ENCODE measurements at places on chromosomes 4 and X. TPM values are rescaled to one million over a fixed set of nuclear protein-coding genes. Genes with fewer than 3 reads are reported as not detected.

The NUDT11 gene
- 0.80 TPM for total RNA-seq

The FABP2 gene
- not detected for total RNA-seq

The SMIM10 gene
- not detected for total RNA-seq

- no peak for DNase-seq
Measured at GRCh38 chrX:153538424-153538823, 21.0 kb downstream of the ATP2B3 start.

GRCh38 chr4:109629775-109630174 is 69.7 kb downstream of the MCUB start:
- DNase-seq: no peak

DNA sequence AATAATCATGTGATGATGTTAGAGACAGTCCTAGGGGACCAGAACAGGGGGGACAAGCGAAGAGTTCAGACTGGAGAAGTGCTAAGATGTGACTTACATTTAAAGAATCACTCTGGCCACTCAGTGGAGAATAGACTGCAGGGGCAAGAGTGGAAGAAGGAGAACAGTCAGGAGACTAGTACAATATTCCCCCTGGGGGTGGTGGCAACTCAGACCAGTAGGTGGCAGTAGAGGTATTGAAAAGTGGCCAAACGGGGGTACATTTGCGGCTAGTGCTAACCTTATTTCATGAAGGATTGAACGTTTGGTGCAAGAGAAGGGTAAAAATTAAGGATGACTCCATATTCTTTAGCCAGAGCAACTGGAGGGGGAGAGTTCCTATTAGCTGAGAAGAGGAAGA is 2.7 kb upstream of the BMX start:
- DNase-seq: peak; percentile 40

DNA sequence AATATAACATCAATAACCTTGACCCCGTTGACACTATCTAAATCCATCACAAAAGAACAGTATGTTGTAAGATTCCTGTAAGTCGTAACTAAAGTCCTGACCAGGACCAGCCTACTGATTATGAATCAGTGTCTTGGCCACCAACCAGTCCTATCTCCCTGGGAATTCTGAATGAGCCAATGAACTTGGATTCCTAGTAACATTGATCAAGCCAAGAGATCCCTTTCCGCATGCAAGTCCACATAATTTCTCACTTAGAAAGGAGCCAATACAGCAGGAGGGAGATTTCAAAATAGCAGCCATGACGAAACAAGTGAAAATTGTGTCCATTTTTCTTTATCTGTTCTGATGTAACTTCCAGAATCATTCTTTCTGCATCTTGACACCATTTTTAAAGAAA is 9.5 kb downstream of the XPNPEP2 start:
- no peak for DNase-seq

GRCh38 chr4:147550626-147551246 is 66.5 kb upstream of the TMEM184C start:
- no peak for DNase-seq

DNA sequence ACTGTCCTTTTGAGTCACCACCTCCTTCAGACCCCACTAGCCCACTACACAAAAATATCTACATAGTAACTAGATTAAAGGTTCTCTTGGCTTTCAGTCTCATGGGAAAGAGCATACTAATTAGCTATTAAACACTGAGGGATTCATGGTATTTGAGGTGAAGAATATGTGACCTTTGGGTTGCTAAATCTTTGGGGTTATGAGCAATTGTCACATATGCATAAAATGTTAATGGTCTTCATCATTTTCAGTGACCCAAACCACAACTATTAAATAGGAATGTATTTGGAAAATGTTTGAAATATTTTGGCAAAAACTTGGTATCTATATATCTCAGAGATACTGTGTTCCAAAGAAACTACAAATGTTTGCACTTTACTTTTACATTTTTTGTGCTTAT is 365.1 kb downstream of the MAGEB5 start:
- no peak for DNase-seq

DNA sequence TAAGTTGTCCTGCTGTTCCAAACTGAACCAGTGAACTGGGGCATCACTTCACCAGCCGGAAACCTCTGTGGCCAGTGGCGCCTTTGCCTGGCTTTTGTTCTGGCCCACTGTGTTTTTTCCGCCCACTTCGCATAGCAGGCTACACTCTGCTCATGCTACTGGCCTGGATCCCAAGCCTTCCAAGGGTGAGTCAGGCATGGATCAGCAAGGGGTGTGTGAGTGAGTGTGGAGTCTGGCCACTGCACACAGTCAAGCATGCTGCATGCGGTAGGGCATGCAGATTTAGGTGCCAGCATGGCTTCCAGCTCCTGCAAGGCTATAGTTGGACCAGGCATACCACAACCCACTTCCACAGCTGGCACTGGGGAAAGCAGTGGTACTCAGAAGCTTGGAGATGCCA is 1967.9 kb downstream of the C4orf33 start:
- no peak for DNase-seq

The RNF128 gene
- total RNA-seq: not detected

DNA sequence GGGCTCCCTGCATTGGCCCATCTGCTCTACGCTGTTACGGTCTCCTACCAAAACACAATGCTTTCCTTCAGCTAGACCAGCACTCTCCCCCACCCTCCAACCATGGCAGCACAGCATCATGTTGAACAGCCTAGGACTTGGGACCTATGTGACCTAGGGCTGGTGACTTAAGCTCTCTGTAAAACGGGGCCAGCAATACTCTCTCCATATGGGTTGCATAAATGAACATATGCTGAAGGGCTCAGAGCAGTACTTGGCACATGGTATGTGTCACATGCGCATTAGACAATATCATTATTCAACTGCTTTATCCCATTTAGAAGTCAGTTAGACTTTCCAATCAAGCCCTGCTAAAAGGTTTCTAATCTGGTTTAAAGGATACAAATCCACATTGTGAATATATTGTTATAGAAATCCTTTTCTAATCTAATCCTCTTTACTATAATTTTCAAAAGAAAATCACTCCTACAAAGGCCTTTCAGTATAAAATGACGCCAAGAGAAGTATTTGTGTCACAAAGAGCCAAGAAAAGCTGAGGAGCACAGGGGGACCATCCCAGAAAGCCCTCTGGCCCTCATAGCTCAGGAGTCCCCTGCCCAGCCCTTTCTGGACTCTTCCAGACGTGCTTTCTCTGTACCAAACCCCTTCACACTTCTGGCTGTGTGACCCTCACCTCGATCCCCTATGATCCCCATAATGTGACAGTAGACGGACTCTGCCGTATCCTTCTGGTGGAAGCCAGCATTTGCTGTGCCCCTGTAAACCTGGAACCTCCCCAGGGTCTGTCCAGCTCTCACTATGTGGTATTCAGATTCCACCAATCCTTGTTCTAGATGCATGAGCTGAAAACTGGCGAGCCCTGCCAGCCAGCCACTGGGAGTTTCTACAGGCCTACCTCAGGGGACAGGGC is 42.3 kb downstream of the NSG1 start:
- DNase-seq: no peak

The PPP4R3C gene
- not detected for total RNA-seq

- no peak for DNase-seq
Measured at GRCh38 chr4:107640197-107640596, 79.8 kb downstream of the PAPSS1 start.

GRCh38 chr4:142088906-142089305 is 452.5 kb downstream of the IL15 start:
- no peak for DNase-seq

DNA sequence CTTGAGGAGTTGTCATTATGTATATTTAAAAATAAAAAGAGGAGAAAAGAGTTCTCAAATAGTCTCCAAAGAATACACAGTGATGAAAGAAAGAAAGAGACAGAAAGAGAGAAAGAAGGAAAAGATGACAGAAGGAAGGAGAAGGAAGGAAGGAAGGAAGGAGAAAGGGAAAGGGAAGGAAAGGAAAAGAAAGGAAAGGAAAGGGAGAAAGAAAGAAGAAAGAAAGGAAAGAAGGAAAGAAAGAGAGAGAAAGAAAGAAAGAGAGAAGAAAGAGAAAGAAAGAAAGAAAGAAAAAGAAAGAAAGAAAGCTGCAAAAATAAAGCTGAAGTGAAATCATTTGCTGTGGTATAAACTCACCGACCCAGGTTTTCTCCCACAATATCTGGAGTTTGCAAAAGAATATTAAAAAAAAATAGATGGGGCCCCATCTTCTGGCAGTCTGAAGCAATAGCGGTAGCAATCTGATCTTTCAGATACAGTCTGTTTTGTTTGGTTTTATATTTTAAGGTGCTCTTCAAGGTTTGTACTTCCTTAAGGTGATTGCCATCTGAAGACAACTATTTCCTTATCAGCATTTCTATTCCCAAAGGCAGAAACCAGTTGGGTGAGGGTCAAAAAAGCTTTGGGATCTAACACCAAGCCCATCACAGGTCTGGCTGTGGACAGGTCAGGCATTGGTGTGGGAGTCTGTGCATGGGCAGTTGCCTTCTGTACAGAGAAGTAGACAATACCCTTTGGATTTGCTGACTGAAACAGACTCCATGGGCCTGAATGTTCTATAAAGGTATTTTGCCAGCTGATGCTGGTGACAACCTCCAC is 160.4 kb downstream of the CPEB2 start:
- DNase-seq: no peak

DNA sequence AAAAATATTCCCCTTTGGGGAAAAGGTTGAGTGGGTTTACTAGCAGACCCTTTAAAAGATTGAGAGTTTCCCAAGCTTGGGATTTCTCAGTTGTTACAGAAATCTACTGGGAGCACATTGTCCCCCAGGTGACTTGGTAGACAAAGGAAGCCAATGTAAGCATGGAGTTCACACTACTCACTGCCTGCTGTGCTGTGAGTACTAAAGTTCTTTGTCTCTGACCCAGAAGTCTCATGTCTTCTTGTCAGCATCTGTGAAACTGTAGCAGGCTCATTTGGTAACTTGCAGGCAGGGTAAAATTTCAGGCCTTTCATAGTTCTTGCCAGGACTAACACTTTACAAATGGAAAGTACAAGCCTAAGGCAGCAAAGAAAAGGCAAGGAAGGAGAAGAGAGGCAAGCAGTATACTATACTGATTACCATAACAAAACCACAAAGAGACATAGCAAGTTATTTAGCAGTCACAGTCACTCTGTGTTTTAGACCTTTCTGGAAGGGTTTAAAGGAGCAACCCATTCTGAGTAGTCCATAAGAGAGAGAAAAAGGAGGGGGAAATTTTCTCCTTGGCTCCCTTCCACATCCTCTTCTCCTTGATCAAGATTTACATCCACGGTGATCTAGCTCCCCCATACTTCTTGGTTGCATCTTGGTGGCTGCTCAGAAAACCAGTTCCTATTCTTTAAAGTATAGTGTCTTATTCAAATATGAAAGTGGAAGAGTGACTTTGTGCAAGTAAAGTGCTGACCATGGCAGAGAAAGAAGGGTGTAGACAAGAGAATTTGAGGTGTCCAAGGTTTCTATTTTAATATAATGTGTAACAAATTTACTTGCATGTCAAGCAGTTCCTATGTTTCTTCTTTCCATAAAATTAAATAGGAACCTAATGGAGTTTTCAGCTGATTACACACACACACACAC is 160.0 kb upstream of the PDE5A start:
- DNase-seq: no peak

The LDB2 gene
- not detected for total RNA-seq

- no peak for DNase-seq
Measured at GRCh38 chr4:7753271-7753670, 186.4 kb downstream of the AFAP1 start.

DNA sequence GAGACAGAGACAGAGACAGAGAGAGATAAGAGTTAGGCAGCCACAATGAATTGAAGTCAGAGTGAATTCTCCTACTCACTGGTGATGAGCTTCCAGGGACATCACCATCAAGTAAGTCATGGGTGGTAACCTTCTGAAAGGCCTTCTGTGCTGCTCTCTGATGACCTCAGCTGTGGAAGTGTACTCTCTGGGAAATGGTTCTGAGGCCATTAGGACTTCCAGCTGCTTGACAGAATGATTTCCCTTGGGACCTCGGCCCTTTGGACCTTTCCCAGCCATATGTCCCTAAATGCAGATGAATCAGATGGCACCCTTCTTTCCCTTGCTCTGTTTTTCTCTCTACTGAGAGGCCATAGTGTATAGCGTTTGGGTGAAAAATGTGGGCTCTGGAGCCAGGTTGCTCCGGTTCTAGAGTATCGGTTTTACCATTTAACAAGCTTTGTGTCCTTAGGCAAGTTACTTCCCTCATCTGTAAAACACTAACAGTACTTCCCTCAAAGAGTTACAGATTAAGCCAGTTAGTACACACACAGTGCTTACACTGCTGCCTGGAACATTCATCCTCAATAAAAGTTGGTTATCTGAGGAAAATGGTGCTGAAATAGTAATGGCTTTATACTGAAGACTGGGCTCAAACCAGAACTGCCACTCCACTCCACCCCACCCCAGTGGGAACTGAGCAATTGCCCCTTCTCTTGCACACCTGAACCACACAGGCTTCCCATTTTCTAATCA is 7.6 kb downstream of the SEPTIN11 start:
- DNase-seq: no peak

DNA sequence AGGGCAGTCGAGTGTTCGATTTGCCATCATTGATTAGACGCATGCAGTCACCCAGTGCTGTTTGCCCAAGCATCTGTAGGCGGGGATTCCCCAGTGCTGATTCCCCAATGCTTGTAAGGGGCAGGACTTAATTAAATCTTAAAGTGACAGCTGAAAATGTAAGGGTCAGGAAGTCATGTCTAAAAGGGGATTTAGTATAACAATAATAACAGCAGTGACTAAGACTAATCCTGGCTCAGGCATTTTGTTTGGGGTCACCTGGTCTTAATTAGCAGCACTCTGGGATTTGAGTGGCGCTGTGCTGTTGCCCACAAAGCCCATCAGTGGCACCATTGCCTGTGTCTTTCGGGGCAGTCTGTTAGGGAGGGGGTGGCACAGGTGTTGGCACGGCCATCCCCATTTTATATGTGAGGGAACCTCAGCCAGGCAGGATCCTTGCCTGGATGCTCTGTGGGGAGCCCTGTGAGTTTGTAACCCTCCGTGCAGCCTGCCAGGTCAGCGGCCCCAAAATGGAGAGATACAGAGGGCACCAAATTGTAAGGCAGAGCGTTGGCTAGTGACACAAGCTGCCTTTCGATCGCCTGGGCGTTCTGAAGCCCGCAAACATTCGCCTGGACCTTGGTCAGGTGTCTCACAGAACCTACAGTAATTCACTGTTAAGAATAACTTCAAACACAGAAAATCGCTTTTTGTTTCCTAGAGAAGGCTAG is 146.7 kb downstream of the TBL1X start:
- DNase-seq: no peak

- DNase-seq: no peak
Measured at GRCh38 chrX:19931146-19931545, 43.7 kb upstream of the SH3KBP1 start.

GRCh38 chr4:168357941-168358340 is 39.4 kb upstream of the DDX60 start:
- no peak for DNase-seq

The METAP1 gene
- total RNA-seq: 36.4 TPM

DNA sequence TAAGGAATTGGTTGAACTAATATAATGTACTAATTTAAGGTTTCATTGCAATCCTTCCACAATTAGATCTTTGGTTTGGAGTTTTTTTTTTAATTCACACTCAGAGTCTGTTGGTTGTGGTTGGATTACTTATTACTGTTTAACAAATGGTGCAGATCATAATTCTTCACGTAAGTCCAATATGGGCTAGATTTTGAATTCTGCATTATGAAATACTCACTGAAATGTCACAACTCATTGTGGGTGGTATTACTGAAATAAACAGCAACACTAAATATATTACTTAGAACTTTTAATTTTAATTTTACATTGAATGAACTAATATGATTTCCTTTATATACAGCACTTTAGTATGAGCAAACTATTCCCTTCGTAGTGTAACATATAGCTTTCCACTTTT is 94.2 kb upstream of the MYOZ2 start:
- no peak for DNase-seq

- no peak for DNase-seq
Measured at GRCh38 chrX:18075603-18076002, 145.1 kb downstream of the BEND2 start.

GRCh38 chr4:140944572-140944971 is 188.4 kb upstream of the TBC1D9 start:
- no peak for DNase-seq

The ADH7 gene
- total RNA-seq: not detected

All from CD4-positive, alpha-beta memory T cell (primary cell).